Hematopoietic multipotent progenitor cell treated with erythropoietin and hydrocortisone succinate and interleukin-3 and kit ligand, for 17 days (in vitro differentiated cells): ENCODE measurements at places on chromosomes 11 and 22.

GRCh38 chr11:15153231-15153630, 38.5 kb downstream of the INSC start:
- DNase-seq, result no peak

GRCh38 chr22:50595189-50595588, 5.4 kb upstream of the MAPK8IP2 start:
- DNase-seq, result no peak

- DNase-seq, result no peak
Measured at GRCh38 chr22:49212002-49212401, 615.7 kb downstream of the BRD1 start.

DNA sequence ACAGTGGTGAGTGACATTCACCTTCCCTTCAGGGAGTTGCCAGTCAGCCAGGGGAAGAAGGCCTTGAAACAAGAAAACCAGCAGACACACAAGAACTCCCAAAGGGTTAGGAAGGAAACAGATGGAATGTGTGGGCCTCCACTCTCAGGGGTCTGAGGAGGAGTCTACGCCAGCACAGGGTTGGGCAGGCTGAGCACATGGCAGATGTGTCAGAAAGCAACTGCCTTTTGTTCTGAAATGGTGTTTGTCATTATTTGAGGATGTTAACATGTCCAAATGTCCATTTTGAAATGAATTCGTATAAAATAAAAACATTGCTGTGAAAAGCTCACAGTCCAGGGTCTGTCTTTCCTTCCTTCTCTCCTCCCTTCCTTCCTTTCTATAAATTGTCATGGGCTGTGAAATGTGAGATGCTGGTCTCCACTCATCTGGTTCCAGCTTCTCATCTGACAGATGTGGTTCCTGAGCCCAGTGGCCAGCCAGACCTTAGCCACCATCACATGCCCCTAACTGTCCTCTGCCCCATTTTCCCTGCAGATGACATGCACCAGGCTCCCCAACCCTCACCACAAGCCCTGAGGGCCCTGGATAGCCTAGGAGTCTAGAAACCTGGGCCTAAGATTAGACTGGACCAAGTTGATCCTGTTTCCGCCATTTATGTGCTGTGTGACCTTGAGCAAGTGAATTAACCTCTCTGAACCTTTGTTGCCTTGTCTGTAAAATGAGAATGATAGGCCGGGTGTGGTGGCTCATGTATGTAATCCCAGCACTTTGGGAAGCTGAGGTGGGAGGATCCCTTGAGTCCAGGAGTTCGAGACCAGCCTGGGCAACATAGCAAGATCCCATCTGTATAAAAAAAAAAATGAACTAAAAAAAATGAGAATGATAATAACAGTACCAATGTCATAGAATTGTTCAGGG, 56.2 kb upstream of the CRYBB3 start:
- no peak for DNase-seq

- DNase-seq, result no peak
Measured at GRCh38 chr11:77208535-77208934, 80.5 kb downstream of the MYO7A start.

DNA sequence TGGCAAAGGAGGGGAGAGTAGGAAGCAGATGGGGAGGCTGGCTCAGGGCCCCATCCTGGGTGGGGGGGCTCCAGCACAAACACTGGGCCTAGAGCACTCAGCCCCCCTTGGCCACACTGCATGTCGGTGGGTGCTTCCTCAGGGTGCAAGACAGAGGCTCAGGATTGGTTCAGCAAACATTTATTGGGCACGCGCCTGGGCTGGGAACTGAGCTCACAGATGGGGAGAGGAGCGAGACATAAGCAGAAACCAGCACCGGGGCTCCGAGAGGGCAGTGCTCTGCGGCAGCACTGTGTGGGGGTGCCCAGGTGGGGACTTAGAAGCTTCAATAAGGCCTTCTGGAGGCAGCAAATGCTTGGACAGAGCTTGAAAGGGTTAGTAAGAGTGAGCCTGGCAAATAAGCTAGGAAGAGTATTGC, 12.1 kb upstream of the EHD1 start:
- peak; percentile 24 for DNase-seq
